Cardiac muscle cell (in vitro differentiated cells and primary cell): ENCODE measurements at places on chromosomes 4 and X. TPM values are rescaled to one million over a fixed set of nuclear protein-coding genes. Genes with fewer than 3 reads are reported as not detected.

DNA sequence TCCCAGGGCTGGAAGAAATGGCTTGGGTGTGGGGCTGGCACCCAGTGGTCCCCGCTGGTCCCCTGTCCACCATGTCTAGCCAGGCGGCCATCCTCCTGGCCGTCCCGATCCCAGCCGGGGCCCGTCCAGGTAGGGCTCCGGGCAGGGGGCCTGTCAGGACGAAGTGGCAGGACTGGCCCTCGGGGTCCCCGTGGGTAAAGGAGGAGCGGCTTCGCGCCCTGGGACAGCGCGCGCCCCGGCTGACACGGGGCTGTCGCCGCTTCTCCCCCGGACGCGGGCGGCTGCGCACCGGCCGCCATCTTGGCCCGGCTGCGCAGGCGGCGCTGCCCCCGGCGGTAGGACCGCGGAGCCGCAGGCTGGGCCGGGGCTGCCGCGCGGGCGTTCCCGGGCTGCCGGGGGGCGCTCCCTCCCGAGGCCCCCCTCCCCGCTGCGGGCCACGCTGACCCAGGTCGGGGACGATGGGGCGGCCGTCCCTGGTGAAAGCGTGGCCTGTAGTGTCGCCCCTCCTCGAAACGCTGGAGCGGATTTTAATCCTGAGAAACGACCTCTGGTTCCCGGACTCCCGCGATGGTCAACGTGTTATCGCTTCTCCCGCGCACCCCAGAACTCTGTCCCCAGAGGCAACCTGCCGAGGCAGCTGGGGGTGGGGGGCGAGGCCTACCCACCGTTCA is 60.4 kb upstream of the BCOR start:
- no peaks in the 10 kb centered on the region for H3K36me3 ChIP-seq
- peaks cover 12% of the 10 kb centered on the region for H3K4me1 ChIP-seq
- peak overlapping the region; percentile 47 for H3K4me3 ChIP-seq
- peaks cover 17% of the 10 kb centered on the region for H3K27me3 ChIP-seq
- DNase-seq = peak; percentile 75

- H3K36me3 ChIP-seq = no peaks in the 10 kb centered on the region
- H3K27ac ChIP-seq = no peak overlapping the region
- no peak overlapping the region for H3K4me3 ChIP-seq
These were observed 65.2 kb downstream of the AMMECR1 start for GRCh38 chrX:110252711-110253110.

DNA sequence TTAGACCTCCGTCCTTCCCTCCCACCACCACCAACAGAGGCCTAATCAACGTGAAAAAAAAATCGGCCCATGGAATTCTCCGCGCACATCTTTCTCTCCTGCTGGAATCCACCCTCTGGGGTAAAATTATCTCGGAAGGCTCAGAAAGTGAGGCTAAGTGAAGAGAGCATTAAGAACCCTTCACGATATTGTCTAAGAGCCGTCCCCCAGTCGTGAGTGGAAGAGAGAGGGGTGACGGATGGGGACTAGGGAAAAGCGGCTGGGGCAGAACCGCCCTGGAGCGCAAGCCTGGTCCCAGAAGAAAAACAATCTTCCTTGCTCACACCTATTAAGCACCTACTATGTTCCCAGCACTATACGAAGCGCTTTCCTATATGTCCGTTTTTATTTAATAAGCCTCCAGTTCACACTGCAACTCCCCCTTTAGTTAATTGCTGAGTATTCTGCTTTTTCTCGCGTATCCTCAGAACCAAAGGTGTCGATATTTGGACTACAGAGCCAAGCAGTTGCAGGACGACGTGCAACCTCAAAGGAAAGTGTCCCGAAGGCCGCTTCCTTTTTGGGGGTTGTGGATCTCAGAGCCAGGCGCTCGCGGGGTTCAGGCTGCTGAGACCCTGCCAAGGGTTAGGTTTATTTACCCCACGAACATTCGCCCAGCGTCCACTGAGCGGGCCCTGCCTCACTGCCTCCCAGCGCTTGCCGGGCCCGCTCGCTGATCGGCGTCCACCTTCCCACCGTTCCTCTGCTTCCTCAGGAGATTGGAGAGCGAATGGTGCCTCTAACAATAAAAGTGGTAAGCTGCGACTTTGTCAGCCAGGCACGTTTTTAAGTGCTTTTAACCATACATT is 889 bp downstream of the MGARP start:
- no peaks in the 10 kb centered on the region for H3K4me1 ChIP-seq
- H3K27me3 ChIP-seq = peaks cover 50% of the 10 kb centered on the region
- no peaks in the 10 kb centered on the region for H3K36me3 ChIP-seq

DNA sequence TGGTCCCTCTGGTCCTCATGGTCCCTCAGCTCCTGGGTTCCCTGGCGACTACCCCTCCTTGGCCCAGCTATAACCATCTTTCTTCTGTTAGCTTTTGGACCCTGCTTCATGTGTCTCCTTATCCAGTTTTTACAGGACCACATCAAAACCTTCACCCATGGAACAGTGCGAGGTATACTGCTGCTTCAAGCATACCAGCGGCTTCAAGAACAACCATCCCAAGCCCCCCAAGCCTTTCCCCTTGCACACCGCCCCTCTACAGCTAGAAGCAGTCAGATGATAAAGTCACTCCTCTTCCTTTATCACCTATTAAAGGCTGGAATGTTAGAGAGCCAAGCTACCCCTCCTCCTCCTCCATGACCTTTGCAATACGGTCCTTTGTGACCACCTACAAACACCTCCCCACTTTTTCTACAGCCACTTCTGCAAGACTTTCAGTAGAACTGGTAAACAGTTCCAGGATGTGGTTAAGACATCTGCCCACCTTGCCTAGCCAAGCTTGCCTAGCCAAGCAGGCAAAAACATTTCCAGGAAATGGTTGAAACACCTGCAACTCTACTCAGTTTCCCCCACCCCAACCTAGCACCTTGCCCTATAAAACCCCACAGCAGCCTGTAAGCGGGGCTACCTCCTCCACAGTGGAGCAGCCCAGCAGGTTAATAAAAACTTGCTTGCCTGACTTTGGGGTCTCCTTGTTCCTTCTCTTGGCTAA is 125.7 kb downstream of the ZC4H2 start:
- no peak overlapping the region for H3K27ac ChIP-seq
- no peaks in the 10 kb centered on the region for H3K4me1 ChIP-seq
- no peaks in the 10 kb centered on the region for H3K36me3 ChIP-seq
- H3K27me3 ChIP-seq = no peaks in the 10 kb centered on the region
- no peak overlapping the region for H3K4me3 ChIP-seq
- no peak for DNase-seq

GRCh38 chr4:108165586-108165985 is 3.1 kb downstream of the LEF1 start:
- no peak overlapping the region for H3K27ac ChIP-seq
- peaks cover 16% of the 10 kb centered on the region for H3K36me3 ChIP-seq
- peak overlapping the region; percentile 96 for H3K4me3 ChIP-seq
- H3K27me3 ChIP-seq = peaks cover 12% of the 10 kb centered on the region
- no peak for DNase-seq

- H3K36me3 ChIP-seq = no peaks in the 10 kb centered on the region
- H3K27me3 ChIP-seq = no peaks in the 10 kb centered on the region
- no peak overlapping the region for H3K27ac ChIP-seq
These were observed 325.2 kb downstream of the NR3C2 start for GRCh38 chr4:148116969-148117368.

DNA sequence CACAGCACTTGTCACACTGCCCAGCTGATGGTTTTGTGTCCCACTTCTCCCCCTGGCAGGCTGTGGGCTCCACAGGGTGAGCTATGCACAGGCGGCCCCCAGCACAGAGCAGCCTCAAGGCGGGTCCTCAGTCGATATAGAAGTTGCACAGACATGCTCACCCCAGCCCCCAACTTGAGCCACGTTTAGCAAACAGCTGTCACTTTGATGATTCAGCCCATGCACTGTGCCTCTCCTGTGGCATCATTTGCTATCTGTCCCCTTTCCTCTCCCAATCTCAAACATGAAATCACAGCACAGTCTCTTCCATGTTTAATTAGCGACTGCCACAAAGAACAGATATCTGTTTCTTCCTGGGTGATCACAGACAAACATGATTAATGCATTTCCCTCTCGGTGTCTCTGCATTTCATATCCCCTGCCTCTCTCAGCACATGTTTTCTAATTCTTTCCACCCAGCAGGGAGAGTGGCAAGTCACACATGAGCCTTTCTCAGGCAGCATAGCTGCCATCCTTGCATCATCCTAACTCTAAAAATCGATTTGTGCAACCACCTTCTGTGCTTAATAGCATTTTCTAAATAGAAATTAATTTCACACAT is 204.9 kb downstream of the EVC2 start:
- DNase-seq = no peak
- H3K4me3 ChIP-seq = no peak overlapping the region
- no peak overlapping the region for H3K27ac ChIP-seq
- no peaks in the 10 kb centered on the region for H3K27me3 ChIP-seq
- H3K36me3 ChIP-seq = no peaks in the 10 kb centered on the region

DNA sequence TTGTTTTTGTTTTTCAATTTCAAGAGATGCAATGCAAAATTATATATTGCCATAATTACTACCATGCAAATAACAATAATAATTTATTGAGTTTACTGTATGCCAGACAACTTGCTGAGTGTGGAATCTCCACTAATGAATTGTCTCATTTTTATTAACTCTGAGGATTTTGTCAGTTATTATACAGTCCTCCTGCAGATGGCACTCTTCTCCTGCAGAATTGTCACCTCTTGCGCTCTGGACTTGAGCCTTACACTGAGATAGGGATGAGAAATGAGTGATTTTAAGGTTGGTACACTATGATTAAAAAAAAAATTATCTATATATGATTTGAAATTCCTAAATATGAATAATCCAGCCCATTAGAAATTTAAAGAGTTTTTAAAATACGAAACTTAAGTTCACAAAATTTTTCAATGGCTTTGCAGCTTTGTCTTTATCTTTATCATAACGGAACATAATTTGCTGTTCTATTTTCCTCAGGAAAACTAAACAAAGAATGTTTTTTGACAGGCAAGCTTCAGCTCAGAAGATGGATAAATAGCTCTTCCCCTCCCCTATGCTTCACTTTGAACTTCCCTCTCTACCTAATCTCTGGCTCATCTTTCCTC is 12.7 kb upstream of the PAQR3 start:
- no peaks in the 10 kb centered on the region for H3K36me3 ChIP-seq
- peak; percentile 68 for DNase-seq
- peaks cover 4% of the 10 kb centered on the region for H3K4me1 ChIP-seq
- H3K27me3 ChIP-seq = no peaks in the 10 kb centered on the region
- no peak overlapping the region for H3K27ac ChIP-seq
- no peak overlapping the region for H3K4me3 ChIP-seq

- no peaks in the 10 kb centered on the region for H3K4me1 ChIP-seq
- DNase-seq = no peak
- H3K4me3 ChIP-seq = no peak overlapping the region
- H3K27me3 ChIP-seq = no peaks in the 10 kb centered on the region
- H3K36me3 ChIP-seq = no peaks in the 10 kb centered on the region
These were observed 10.3 kb upstream of the SEL1L3 start for GRCh38 chr4:25872851-25873631.

- H3K27ac ChIP-seq = no peak within 1 kb of the TSS
- peak; percentile 92 for DNase-seq
- no peaks in the 10 kb centered on the region for H3K36me3 ChIP-seq
- H3K4me1 ChIP-seq = no peaks in the 10 kb centered on the region
- H3K4me3 ChIP-seq = peak within 1 kb of the TSS; percentile 63
These were observed at the start of gene CFAP299 for GRCh38 chr4:80335554-80336358. TSS of gene CFAP299 (plus strand) at chr4:80335730.

- H3K36me3 ChIP-seq = no peaks in the 10 kb centered on the region
- DNase-seq = no peak
- H3K4me3 ChIP-seq = no peak overlapping the region
These were observed 126.4 kb upstream of the JADE1 start for GRCh38 chr4:128682942-128683666.

- peak overlapping the region; percentile 19 for H3K4me3 ChIP-seq
- DNase-seq = peak; percentile 0
- H3K27me3 ChIP-seq = peaks cover 31% of the 10 kb centered on the region
- no peaks in the 10 kb centered on the region for H3K36me3 ChIP-seq
- H3K4me1 ChIP-seq = no peaks in the 10 kb centered on the region
- no peak overlapping the region for H3K27ac ChIP-seq
These were observed 127.4 kb downstream of the LAS1L start for GRCh38 chrX:65407157-65407626.

DNA sequence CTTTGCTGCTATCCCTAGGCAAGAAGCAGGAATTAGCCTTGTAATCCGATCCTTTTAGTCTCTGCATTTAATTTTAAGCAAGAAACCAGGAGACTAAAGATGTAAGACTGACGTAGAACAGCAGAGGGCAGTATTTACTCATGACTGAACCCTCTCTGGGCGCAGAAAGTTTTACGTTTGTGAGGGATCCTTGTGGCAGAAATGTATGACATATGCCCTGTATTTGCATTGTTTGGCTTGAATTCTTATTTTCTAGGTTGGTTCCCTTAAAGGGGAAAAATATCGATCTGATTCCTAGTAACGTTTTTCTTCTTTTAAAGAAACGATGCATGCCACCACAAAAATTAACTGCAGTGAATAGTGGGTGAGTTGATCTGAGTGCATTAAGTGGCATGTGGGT is 1.3 kb upstream of the FAT4 start:
- H3K4me3 ChIP-seq = no peak overlapping the region
- no peaks in the 10 kb centered on the region for H3K36me3 ChIP-seq
- H3K27ac ChIP-seq = no peak overlapping the region
- peaks cover 5% of the 10 kb centered on the region for H3K4me1 ChIP-seq

GRCh38 chr4:183402771-183403170 is 41.7 kb upstream of the CDKN2AIP start:
- no peaks in the 10 kb centered on the region for H3K36me3 ChIP-seq
- no peak for DNase-seq
- no peak overlapping the region for H3K4me3 ChIP-seq
- peaks cover 3% of the 10 kb centered on the region for H3K4me1 ChIP-seq

- peaks cover 27% of the 10 kb centered on the region for H3K4me1 ChIP-seq
- H3K4me3 ChIP-seq = no peak overlapping the region
- H3K27me3 ChIP-seq = no peaks in the 10 kb centered on the region
- H3K36me3 ChIP-seq = peaks cover 6% of the 10 kb centered on the region
- DNase-seq = no peak
- no peak overlapping the region for H3K27ac ChIP-seq
These were observed 7.9 kb upstream of the MSANTD1 start for GRCh38 chr4:3240936-3241522.

DNA sequence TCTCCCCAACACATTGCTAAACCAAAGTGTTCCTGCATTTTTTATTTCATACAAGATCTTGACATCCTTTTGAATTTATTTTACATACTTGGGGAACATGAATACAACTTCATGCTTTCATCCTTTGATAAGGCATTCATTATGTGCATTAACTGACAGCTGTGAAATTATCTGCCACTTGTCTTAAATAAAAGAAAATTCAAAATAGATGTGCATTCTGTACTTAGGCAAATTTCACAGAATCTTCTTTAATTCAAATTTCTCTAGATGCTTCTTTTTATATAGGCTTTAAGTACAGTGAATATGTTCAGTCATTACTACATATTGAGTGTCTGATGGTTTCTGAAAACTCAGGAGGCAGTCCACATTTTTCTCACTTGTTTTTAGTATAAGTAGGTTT is 518.1 kb downstream of the EPHA5 start:
- no peak overlapping the region for H3K27ac ChIP-seq
- DNase-seq = no peak
- H3K36me3 ChIP-seq = no peaks in the 10 kb centered on the region
- no peak overlapping the region for H3K4me3 ChIP-seq
- no peaks in the 10 kb centered on the region for H3K4me1 ChIP-seq

TIMM17B gene
- total RNA-seq = 127 and 152 TPM in 2 replicates

CLGN gene
- 9.1 and 15.1 TPM in 2 replicates for total RNA-seq

DOK7 gene
- 14.3 and 18.0 TPM in 2 replicates for total RNA-seq

ASB11 gene
- 1.2 and 1.5 TPM in 2 replicates for total RNA-seq

LRAT gene
- total RNA-seq = 2.5 and 5.8 TPM in 2 replicates

CISD2 gene
- 15.4 and 29.1 TPM in 2 replicates for total RNA-seq

HAUS3 gene
- 9.2 and 15.2 TPM in 2 replicates for total RNA-seq

FAM9C gene
- total RNA-seq = not detected in 2 replicates
